ENCODE measurements at places on chromosomes 6 and 20.

DNA sequence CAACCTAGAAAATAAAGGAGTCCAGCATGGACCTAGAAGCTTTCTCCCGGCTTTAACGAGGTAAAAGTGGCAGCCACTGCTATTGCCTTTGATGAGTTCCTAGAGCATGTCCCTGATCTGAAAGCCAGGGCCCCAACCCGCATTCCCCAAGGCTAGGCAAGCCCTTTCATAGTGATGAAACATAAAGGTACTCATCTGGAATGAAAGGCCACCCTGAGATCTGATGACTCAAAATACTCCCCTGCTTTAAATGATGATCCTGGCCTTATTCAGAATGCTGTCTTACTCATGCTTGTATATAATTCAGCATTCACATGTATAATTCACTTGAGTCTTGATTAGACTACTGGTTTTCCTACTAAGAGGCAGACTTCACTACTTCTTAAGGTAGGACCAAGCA is 21.3 kb downstream of the TTPAL start:
- no peak for DNase-seq

- no peak for DNase-seq
Measured at GRCh38 chr6:36955136-36955535, 598 bp downstream of the PI16 start.

DNA sequence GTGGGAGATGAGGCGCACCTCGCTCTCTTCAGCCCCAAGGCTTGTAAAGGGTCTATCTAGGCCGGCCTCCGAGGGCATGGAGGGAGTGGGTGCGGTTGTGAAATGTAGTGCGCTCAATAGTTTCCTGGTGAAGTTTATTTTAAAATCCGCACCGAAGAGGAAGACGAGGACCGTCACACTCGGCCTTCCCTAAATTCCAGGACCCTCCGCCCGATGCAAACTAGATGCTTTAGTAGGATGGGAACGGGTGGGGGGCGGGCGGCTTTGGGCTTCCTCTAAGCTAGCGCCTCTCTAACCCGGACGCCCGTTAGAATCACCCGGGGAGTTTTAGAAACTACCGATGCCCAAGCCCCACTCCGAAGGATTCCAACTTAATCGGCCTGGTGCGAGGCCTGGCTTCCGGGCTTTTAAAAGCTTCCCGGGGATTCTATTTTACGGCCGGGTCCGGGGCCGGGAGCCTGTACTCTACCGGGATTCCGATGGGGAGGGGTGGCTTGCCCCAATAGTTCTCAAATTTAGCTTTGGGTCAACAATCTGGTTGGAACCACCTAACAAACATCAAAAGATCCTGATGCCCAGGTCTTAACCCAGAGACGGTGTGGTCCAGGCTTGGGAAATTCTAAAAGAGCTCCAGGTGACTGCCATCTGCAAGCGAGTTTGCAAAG is 548 bp upstream of the BCAS4 start:
- no peak for DNase-seq

DNA sequence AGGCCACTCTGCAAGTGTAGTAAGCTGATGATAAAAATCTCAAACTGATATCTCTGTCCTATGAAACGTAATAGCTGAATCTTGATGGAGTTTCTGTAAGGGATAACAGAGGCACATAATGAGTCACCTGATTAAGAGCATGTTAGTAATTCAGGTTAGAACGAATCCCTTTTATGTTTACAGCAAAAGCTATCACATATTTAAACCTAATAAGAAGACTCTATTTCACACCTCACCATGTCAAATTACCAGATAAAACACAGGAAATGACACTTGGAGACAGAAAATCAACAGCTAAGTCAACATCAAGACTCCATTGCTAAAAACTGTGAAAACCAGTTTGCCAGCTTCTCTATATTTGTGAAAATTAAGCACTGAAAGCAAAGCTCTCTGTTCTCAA is 11.8 kb downstream of the CST7 start:
- DNase-seq = no peak

DNA sequence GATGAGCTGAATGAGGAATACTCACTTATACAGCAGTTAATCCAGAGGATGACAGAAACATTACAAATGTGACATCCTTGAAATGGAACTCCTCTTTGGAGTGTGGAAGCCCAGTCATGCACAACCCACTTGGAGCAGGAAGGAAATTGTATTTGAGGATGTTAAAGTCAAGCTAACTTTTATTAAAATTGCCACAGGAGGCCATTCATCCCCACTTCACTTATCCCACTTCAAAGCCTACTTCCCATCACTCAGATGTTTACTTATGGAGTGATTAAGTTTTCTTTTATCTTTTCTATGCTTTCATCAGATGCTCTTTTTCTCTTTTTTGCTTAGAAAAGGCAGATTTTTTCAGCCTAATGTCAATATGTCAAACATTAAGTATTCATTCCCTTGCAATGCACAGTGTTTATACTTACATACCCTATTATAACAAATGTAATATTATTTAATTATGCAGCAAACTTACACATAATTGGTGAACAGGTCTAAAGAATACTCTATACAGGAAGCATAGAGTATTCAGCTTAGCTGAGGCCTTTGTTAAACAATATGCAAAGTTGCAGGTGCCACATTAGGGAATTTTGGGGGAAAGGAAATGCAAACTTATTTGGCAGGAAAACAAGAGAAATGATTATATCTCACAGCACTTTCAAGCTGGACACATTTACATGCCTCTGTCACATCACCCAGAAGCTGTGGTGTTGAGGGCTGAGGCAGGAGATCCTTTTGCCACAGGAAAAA is 148.9 kb downstream of the KHDC1L start:
- no peak for DNase-seq

GRCh38 chr6:167056370-167056769 is 57.2 kb downstream of the CEP43 start:
- DNase-seq = no peak

GRCh38 chr6:127103482-127103881 is 15.0 kb upstream of the RSPO3 start:
- no peak for DNase-seq

- peak; percentile 81 for DNase-seq
Measured at GRCh38 chr6:32973144-32974015, 5.0 kb downstream of the BRD2 start.

DNA sequence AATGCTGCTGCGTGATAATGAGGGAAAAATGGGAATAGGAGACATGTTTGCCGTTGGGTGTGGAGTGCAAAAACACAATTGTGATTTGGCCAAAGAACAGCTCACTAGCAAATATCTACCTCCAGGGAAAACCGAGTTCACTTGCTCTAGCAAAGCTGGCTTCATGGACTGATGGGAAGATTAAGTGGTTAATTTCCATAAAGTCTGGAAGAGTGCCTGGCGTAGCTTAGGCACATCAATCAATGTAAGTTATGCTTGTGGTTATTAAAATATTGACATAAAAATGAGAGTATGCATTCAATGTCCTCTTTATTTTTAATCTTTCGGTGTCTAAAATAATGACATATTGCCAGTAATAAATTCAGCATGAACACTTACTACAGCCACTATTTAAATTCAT is 267.5 kb downstream of the SMOC2 start:
- no peak for DNase-seq

- DNase-seq = no peak
Measured at GRCh38 chr6:129393654-129394053, 316.3 kb downstream of the ARHGAP18 start.

GRCh38 chr20:1806456-1806855 is 88.8 kb upstream of the SIRPA start:
- DNase-seq = no peak

- no peak for DNase-seq
Measured at GRCh38 chr6:25726122-25726911, 28.2 kb upstream of the SLC17A4 start.
